Vagina (tissue), 2 donors: ENCODE measurements at places on chromosomes 12 and 14.
A peak's percentile ranks its signal among the peaks of the same experiment; 100 is the strongest.

DNA sequence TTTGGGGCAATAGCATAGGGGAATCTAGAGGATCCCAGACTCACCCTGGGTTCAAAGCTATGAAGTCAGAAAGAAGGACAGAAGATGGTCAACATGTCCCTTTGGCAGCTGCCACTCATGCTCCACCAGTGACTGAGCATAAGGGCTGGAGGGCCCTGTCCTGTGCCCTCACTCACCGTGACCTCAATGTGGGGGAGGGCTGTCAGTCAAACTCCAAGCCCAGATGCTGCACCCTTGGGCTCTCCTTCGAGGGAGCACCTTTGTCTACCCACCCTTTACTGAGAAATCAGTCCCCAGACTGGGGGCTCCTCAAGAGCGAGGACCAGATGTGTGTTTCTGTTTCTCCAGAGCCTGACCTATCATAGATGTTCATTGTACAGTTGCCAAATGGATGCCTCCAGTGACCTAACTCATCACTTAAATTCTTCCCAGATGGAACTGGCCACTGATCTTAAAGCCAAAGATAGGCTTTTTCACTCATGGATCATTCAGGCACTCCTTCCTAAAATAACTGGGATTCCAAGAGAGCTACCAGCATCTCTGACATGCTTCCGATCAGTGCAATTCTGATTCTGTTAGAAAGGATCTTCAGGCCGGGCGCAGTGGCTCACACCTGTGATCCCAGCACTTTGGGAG lies 27.2 kb upstream of the VSX2 start:
- no peak for DNase-seq

DNA sequence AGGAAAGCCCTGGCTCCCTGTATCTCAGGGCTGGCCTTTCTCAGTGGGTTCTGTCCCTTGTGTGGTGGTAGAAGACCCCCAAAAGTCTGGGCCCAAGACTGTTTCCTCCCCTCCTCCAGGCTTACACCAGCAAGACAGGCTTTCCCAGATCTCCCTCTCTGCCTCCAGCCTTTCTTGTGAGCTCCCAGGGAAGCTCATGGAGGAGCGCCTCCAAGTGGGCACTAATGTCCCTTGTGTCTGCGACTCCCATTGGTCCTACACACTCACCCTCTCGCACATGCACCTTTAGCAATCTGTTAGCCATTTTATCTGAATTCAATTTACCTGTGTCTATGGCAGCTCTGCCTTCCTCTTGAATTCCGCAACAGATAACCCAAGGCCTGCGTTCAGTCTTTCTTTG lies 251.1 kb upstream of the CAND1 start:
- DNase-seq = no peak

DNA sequence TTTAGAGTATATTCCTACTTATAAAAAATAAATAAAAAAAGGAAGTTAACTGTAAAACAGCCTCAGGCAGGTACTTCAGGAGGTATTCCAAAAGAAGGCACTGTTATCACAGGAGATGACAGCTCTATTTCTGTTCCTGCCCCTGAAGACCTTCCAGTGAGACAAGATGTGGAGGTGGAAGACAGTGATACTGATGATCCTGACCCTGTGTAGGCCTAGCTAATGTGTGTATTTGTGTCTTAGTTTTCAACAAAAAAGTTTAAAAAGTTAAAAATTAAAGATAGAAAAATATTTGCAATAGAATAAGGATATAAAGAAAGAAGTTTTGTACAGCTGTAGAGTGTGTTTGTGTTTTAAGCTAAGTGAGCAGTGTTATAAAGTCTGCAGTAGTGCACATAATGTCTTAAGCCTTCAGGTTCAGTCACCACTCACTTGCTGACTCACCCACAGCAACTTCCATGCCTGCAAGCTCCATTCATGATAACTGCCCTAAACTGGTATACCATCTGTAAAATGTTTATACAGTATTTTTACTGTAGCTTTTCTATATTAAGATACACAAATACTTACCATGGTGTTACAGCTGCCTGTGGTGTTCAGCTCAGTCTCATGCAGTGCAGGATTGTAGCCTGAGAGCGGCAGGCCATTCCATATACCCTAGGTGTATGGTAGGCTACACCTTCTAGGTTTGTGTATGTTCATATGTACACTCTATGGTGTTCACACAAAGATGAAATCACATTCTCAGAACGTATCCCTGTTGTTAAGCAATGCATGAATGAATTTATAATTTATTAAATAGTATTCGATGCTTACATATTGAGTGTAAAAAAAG lies 121.1 kb downstream of the ANO6 start:
- DNase-seq = no peak

DNA sequence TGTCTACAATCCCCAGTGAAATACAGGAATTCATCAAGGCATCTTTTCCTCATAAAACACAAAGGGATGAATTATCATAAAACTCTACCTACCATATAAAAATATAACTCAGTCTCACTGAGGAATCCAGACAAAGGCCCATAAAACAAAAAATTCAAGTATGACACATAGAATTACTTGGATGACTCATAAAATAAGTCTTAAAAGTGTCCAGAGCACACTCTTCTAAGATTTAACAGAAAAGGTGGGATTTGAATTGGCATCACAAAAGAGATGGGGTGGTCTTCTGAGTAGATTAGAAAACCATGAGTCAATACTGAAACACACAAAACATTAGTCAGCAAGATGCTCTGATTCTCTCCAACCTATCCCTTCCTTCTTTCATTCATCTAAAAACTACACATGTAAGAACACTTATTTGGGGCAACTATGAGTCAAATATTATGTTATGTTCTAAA lies 202.7 kb upstream of the GARIN6 start:
- DNase-seq = no peak

DNA sequence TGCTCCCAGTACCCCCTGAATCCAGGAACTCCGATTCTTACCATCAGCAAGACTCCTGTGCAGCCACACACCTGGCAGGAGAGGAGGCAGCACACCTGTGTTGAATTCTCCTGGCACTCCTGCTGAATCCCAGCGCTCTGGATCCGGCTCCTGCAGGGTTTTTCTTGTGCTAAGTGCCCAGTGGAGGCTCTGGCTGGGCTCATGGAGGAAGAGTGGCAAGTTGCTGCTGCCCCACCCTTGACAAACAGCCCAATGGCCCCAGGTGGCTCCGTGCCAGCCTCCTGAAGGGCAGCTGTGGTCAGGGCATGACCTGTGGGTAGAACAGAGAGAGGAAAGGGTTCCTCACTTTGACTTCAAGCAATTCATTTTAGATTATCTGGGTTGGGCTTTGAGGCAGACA lies 20.0 kb downstream of the CRACR2A start:
- DNase-seq = no peak

- no peak for DNase-seq
Measured at GRCh38 chr12:113461666-113462065, 10.0 kb downstream of the LHX5 start.

DNA sequence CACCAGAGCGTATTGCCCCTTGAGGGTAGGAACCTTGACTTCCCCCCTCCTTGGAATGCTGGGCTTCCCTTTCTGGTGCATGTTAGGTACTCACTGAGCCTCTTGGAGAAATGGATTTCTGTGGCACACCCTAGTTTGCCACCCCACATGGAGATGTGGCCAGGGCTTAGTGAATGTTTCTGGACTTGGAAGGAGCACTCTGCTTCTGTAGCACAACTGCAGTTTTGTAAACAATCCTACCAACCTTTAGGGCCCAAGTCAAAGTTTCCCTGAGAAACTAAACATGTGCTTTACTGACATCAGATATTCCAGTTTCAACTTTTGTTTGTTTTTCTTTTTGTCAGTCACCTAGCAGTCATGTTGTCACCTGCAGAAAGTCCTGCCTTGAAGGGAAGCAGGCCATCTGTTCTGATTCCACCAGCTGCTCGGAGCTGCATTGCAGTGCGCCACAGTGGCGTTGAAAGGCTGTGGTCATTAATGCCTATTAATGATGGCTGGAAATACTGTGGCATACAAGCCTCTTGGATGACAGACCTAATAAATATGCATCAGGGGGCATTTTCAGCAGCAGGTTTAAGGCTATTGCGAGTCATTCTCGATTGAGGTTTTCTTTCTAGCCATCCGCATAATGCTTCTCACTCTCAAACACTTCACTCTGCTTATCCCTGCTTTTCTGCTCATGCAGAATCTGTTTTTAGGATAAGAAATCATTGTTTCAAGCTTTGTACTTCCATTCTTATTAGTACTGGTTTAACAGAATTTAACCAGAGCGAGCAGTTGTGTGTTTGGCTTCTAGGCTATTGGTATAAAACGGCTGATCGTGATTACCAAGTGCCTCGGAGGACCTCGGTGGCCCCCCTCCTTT lies 7.8 kb downstream of the PELI2 start:
- no peak for DNase-seq

DNA sequence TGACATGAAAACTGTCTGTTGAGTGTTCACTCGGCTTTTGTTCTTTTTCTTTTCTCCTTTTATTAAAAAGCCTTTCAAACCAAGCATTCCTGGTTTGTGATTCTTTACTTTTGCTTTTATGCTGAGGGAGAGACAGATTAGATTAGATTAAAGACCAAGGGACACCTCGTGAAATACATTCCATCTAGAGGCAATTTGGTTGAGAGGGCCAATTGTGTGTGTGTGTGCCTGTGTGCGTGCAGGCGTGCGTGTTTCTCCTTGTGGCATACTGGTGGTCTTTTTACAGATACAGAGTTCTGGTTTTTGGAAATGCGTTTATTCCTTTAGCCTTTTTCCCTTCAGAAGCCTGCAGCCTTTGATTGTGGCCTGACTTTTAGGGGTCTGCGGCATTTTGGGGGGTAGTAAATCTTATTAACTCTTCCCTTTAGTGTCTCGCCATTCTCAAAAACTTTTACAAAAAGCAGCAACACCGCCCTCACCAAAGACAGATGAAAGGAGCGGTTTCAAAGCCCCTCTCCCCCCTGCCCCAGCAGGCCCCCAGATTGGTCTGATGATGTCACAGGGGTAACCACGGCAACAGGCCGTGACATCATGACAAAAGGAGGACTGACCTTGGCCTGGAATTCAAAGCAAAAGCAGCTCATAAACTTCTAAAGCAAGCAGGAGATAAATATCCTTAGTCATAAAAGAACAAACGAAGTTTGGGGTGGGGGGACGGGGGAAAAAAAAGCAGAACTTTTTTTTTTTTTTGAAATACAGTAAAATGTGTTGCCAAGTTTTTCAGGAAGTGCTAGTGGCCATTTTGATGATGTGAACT lies 84.1 kb upstream of the TBX3 start:
- DNase-seq = no peak

GRCh38 chr14:96904201-96904600 lies 107.0 kb downstream of the VRK1 start:
- no peak for DNase-seq

GRCh38 chr14:75307700-75308379 lies 29.2 kb downstream of the FOS start:
- no peak for DNase-seq

DNA sequence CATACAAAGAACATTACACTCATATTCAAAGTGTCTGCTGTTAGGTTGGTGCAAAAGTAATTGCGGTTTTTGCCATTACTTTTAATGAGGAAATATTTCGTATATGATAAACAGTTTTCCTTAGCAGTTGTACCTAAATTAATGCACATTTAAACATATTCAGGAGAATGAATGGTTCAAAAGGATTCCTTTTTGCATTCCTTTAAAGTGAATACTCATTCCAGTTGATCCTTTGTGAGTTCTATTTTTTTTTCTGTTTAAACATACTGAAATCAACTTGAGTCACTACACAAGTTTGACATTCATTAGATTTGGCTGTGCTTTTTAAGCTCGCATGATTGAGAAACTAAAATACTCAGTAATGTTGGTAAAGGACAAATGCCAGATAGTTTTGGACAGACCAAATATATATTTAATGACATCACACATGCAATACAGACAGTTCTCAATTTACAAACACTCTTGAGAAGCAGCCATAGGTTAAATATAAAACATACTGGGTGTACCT lies 13.8 kb upstream of the SLC38A2 start:
- no peak for DNase-seq

GRCh38 chr12:109154451-109155438 lies 38.4 kb downstream of the ACACB start:
- DNase-seq = no peak

GRCh38 chr14:74018174-74018585 lies 908 bp downstream of the ENTPD5 start:
- DNase-seq = no peak

- no peak for DNase-seq
Measured at GRCh38 chr12:116140529-116140928, 137.0 kb downstream of the MED13L start.

DNA sequence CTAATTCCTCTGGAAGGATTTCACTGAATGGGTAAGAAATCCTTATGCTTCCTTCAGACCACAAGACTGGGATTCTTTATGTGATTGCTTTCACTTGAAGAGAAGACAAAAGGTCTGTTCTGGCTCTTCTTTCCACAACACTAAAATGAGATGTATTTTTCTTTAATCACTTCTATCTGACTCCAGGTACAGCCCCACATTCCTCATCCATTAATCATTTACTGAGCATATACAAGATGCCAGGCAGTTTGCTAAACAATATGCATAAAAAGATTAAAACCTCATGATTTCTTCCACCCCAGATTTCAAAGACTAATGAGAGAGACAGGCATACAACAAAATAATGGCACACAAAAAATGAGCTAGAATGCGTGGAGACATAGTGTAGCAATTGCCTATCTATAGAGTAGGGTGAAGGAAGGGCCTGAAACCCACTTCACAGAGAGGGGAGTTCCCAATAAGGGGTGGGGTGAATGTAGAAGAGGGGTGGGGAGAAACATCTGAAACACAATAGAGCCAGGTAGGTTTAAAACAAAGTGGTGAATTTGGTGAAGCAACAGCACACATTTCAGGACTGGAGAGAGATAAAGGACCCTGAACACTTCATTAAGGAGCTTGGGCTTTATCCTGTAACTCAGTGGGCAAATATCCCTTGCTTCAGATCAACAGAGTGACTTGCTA lies 65.1 kb upstream of the PRB2 start:
- DNase-seq = no peak

DNA sequence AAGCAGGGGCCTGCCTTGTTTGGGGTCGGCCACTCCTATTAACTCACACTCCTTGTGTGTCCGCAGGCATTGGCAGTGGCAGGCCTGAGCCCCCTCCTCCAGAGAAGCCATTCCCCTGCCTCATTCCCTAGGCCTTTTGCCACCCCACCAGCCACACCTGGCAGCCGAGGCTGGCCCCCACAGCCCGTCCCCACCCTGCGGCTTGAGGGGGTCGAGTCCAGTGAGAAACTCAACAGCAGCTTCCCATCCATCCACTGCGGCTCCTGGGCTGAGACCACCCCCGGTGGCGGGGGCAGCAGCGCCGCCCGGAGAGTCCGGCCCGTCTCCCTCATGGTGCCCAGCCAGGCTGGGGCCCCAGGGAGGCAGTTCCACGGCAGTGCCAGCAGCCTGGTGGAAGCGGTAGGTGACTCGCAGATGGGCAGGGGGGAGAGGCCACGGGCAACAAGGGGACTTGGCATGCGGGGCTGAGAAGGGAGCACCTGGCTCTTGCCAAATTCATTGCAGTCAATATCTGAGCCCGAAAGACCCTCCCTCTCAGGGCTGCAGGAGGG lies 106.3 kb upstream of the FKBP4 start:
- DNase-seq = peak; percentile 74

DNA sequence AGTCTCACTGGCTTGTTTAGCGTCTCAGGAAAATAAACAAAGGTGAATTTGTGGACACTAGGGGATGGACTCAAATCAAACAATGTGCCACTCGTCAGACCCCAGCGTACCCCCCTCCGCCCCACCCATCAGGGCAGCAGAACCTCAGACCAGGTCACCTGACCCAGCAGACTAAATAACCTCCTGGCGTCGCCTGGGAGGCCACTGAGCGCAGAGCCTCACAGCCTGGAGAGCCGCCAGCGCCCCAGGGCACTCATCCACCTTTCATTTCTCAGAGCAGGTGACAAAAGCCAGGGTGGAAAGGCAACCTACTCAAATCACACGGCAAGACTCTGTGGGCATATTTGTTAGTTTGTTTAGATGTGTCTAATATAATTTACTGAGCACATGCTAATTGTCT lies 100.9 kb downstream of the DICER1 start:
- DNase-seq = no peak

GRCh38 chr12:31518680-31519227 lies 72.2 kb downstream of the DENND5B start:
- DNase-seq = no peak
